Colonic mucosa (tissue), 4 donors: ENCODE measurements at places on chromosomes 4 and X. TPM values are rescaled to one million over a fixed set of nuclear protein-coding genes. Genes with fewer than 3 reads are reported as not detected.

- DNase-seq = no peak
Measured at GRCh38 chr4:53037892-53038291, 175.8 kb downstream of the RASL11B start.

- DNase-seq = no peak
Measured at GRCh38 chr4:138897811-138898226, 117.8 kb upstream of the NOCT start.

DNA sequence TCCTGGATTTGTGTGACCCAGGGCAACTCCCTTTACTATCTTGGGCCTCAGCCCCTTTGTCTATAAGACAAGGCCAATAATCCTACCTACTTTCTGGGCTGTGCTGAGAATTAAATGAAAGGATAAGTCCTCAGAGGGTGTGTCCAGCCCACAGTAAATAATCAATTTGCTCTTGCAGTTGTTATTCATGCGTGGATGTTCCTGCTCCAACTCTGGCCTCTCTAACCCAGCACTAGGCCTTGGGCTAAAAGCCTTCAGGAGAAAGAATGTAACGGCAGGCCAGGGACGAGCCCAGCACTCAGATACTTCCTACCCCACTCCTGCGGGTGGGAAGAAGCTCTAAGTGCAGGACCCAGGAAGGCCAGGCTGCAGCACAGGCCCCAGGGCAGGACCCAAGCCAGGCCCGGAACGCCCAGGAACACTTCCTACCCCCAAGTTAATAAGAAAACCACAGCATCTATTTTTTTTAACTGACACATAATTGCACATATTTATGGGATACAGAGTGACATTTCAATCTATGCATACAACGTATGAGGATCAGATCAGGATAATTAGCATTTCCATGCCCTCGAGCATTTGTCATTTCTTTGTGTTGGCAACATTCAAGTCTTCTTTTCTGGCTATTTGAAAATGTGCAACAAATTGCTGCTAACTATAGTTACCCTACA, 179.6 kb upstream of the RBPJ start:
- no peak for DNase-seq

GRCh38 chr4:88537709-88538108, 14.1 kb upstream of the PYURF start:
- no peak for DNase-seq

GRCh38 chr4:10180927-10181744, 64.5 kb upstream of the WDR1 start:
- no peak for DNase-seq

The OPN1MW2 gene
- not detected for total RNA-seq

The TACC3 gene
- total RNA-seq = 99.7 TPM

The TREX2 gene
- 1.2 TPM for total RNA-seq
